ENCODE measurements at places on chromosomes 2 and 18.

- no peak for DNase-seq
Measured at GRCh38 chr2:233668605-233669260, 3.0 kb upstream of the UGT1A9 start.

- DNase-seq: peak; percentile 80
Measured at GRCh38 chr2:72915907-72916742, 1.2 kb upstream of the EMX1 start.

DNA sequence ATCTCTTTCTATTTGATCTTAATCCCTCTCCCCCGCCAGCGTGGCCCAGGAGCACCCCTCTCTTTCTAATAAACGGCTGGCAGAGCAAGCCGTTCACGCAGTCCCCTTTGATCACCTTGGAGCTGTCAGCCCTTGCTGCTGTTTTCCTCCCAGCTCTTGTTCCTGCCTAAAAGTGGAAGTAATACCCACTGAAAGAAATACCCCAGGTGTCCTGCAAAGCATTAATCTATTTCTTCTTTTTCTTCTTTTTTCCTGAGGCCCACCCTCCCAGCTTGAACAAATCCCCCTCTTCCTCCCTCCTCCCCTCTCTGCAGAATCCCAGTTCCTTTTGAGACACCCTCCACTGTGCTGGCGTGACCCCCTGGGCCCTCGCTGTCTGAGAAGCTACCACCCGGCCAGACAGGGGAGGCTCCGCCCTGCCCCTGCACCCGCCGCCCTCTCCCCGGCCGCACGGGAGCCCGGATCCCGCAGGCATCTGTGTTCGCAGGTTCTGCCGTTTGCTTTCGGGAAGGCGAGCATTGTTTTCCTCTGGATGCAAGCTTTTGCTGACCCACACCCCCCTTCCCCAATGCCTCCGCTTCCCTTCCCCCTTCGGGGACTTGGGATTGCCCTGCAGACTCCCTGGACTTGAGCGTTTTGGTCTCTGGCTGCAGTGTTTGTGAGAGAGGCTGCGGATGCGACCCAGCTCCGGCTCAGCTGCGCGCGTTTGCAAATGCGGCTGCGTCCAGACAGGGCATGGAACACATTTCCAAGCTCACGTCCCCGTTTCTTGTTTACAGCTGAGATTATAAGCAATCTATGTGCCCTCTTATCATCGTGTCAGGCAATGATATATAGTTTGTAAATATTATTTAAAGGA is 631.5 kb downstream of the NYAP2 start:
- no peak for DNase-seq

- DNase-seq: no peak
Measured at GRCh38 chr2:235402422-235402821, 91.4 kb upstream of the AGAP1 start.

- peak; percentile 51 for DNase-seq
Measured at GRCh38 chr2:121735518-121736074, 1.1 kb downstream of the NIFK start.

DNA sequence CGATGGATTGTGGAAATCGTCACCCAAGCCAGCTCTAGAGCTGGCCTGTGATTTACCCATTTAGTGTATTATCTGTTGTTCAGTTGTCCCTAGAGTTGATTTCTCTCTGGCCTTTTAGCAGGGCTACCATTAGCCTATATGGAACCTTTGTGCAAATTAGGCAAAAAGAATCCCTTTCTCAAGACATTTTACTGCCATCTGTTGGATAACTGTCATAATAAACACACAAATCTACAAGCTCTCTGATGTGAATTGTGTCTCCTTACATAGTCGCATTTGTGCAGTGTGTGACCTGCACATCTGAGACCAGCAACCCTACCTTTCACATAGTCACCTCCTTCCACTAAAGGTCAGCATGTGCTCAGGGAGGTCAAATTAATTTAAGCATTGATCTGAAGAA is 34.0 kb downstream of the LOXHD1 start:
- DNase-seq: peak; percentile 11

DNA sequence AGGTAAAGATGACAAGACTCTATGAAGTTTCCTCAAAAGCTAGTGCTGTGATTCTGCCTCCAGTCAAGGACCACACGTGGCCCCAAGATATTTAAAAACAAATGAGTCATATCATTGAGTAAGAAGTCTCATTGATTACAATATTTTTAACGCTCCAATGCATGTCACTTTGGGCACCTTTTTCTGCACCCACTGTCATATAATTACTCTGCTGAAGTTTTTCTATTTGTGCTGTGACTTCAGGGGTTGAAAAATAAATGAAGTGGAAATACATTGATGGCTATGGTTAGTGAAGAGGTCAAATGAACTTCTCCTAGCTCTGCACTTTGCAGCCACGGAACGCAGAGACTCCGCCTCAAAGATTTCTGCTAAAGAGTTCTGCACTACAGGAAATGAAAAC is 344.3 kb upstream of the KYNU start:
- no peak for DNase-seq

DNA sequence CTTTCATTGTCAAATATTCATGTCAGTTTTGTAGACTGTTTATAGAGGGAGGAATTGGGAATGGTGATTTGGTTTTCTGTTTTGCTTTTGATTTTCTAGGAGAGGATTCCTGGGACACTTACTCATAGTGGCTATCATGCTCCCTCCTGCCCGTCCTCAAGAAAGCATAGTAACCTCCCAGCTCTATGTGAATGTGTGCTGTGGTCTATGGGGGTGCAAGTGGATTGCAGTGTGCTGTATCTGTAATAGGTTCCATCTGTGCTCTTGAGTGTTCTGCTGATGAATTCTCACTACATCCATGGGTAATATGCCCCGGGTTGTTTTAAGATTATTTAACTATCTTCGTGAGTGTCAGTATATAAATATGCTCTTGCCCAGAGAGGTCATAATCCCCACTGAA is 811.3 kb downstream of the CNTNAP5 start:
- DNase-seq: no peak
